ENCODE measurements at places on chromosomes 5 and 9.
A peak's percentile ranks its signal among the peaks of the same experiment; 100 is the strongest.

DNA sequence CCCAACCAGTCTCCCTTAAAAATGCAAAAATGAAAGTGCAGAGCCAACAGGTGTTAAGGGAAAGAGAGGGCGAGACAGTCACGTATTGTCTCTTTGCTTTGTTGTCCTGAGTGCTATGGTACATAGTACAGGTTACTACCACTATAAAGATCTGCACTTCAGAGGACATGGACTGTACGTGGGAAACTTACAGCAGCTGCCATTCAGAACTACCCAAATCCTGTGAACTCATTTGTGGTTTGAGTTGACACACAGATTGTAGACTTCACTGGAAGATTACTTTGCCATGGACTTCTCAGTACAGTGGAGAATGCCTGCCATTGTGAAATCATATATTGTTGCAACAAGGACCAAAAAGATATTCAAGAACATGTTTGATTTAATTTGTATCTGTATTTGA is 34.8 kb downstream of the FBXO38 start:
- DNase-seq = no peak

DNA sequence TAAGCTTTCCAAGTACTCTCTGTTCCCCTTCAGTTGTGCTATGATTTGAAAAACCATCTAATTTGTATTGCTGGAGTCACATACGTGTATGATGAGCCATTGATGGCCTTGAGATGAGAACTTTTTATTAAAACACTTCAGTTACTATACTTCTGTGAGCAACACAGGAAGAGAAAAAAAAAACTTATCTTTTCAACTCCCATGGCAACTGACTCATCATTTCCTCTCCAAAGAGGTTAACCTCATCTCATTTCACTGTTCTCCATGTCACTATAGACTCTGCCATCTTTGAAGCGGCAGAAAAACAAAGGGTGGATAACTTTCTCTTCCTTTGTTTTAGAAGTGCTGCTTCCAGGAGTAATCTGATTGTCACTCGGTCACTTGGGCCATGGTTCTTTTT is 104.3 kb upstream of the PCSK1 start:
- no peak for DNase-seq

- no peak for DNase-seq
Observed at GRCh38 chr5:175344331-175345195, 99.4 kb downstream of the DRD1 start.

DNA sequence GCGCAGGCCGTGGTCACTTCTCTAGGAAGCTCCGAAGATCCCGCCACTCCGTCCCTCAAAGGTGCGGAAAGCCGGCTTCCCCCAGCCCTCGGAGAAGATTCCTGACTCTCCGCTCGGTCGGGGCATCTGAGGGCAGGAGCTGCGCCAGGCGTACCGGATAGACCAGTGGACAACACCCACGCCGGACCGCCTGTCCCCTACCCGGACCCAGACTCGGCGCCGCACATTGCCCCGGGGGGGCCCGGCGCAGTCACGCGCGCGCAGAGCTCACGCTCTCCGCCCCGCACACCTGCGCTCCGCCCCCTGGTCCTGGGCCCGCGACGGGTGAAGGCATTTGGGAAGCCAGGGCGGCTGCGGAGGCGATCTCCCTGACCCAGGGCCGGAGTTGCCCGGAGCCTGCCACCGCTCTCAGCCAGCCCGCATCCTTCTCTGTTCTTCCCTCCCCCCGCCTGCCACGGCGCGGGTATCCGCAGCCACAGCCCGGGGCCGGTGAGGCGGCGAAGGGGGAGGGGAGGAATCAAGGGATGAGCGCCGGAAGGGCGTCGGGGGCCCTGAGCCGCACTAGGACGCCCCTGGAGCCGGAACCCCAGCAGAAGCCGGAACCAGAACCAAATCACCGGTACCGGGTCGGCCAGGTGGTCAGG is 448 bp downstream of the RELL2 start:
- DNase-seq = peak; percentile 70

DNA sequence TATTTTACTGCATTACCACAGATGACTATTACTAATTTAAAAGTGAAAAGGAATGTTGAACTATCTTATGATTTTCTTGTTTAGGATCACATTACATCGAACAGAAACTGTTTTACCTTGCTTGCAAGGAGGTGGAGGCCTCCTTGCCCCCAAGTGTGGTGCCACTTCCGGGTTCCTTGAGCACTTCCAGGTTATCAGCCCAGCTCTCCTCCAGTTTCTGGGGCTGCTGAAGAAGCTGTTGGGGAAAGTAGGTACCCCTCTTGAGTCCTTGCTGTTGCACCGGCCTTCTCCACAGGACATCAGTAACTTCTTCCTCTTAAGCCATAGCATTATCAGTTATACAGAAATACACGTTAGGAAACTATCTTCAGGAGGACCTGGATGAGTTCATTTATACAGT is 278.2 kb downstream of the DMRT2 start:
- DNase-seq = no peak

DNA sequence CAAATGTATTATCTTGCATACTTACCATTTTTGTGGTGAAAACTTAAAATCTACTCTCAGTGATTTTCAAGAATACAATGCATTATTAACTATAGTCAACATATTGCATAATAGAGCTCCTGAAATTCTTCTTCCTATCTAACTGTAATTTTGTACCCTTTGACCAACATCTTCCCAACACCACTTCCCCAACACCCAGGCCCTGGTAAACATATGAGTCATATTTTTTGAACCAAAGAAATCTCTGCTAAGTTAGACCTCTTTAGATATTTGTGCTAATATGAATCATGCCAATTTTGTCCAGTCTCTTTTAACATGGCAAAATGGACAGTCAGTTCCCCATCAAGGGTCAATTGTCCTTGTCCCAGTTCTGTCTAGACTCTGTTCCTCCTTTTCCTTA is 18.5 kb upstream of the RGS7BP start:
- no peak for DNase-seq

DNA sequence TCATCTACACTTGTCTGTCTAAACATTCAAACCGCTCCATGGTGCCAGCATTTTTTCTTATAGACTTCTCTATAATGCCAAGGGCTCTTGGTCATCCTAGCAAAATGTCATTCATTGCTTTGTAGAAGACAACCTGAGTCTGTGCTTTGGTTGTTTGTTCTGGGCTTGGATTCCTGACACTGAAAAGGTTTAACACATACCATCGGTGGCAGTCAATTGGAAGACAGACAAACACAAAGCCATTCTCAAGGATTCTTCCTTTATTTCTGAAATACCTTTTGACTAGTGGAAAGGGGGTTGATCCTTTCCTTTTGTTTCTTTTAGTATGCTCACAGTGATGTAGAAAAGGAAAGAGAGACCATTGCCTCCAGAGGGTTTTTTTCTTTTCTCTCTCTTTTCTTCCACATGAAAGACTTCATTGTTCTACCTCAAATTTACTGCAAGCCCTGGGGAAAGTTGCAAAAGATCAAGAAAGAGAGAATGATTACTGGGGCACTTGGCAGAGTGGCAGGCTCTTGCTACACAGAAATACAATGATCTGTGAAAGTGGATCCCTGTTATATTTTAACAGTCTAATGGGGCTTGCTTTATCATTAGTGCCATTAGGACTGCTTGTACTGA is 66.4 kb upstream of the TMC1 start:
- no peak for DNase-seq

- no peak for DNase-seq
Observed at GRCh38 chr5:121285801-121286521, 565.7 kb upstream of the FTMT start.

- no peak for DNase-seq
Observed at GRCh38 chr5:179795049-179795862, 1.5 kb downstream of the LTC4S start.

- no peak for DNase-seq
Observed at GRCh38 chr5:95927927-95928723, 33.5 kb downstream of the ELL2 start.

GRCh38 chr5:1052641-1053390 is 44.2 kb downstream of the NKD2 start:
- DNase-seq = peak; percentile 17

GRCh38 chr5:54905942-54906537 is 79.4 kb downstream of the ESM1 start:
- DNase-seq = peak; percentile 66

- no peak for DNase-seq
Observed at GRCh38 chr9:78428640-78429039, 131.7 kb downstream of the PSAT1 start.

DNA sequence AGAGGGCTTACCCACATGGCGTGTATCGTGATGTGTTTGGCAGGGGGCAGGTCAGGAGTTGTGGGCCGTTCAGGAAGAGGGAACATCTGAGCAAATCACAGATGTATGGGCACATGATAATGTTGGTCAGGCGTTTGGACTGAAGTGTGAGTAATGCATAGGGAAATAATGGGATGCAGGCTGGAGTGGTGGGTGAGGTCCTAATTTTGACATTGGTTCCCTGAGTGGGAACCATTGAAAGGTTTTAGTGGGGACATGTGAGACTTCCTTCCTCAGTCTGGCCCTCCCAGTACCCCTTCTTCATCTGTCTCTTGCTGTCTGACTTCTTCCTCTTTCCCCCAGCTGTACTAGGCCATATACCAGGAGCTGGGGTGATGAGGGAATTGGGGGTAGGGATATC is 7.6 kb downstream of the OTULIN start:
- no peak for DNase-seq

- peak; percentile 66 for DNase-seq
Observed at GRCh38 chr9:124769549-124770358, 1.4 kb downstream of the NR6A1 start.

- DNase-seq = no peak
Observed at GRCh38 chr9:84575705-84576104, 93.8 kb upstream of the NTRK2 start.

DNA sequence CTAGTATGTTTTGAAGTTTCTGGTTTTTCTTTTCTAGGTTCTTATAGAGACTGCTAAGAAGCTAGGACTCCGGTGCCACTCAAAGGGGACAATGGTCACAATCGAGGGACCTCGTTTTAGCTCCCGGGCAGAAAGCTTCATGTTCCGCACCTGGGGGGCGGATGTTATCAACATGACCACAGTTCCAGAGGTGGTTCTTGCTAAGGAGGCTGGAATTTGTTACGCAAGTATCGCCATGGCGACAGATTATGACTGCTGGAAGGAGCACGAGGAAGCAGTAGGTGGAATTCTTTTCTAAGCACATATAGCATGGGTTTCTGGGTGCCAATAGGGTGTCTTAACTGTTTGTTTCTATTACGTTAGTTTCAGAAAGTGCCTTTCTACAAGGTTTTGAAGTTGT is 52.2 kb downstream of the MTAP start:
- no peak for DNase-seq

- no peak for DNase-seq
Observed at GRCh38 chr9:127388037-127388855, 8.7 kb upstream of the SLC2A8 start.

DNA sequence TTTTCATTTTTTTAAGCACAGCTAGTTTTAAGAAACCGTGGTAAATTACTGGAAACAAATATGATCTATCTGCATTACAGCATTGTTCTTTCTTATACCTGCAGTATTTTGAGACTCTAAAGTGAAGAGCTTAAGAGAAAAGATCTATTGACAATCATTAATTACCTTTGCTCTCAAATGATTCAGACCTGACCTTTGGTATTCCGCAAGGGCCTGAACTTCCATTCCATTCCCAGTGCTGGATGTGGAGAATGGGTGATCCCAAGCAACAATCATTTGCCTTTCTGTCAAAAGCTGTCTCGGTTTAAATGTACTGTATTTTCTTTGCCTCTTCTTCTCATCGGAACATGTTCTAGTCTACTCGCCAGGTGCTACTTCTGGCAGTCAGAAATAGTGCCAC is 18.9 kb downstream of the NREP start:
- DNase-seq = no peak

Measured in glutamatergic neuron (in vitro differentiated cells).